SW 1271 (cell line): ENCODE measurements at places on chromosomes 16 and 17.

DNA sequence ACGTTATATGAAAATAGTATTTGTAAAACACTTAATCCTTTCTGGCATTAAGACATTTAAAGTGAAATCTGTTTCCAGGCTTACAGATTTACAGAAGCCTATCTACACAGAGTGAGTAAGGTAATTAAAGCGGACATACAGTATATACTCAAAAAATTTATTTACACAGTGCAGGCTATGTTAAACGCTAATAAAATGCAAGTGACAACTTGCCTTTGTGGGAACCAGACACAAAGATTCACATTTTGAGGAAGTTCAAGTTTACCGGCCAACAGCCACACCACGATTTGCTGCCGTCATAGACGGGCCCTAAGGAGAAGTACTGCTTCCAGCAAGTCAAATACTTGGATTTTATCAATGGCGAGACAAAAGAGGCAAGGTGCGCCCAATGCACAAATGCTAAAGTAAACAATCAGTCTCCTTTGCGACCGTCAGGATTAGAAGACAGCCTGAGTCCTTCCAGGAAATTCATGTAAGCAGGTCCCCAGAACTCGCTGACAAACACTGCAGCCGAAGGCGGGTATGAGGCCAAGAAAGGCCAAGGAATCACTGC lies 801 bp downstream of the VPS35 start:
- DNase-seq = no peak

DNA sequence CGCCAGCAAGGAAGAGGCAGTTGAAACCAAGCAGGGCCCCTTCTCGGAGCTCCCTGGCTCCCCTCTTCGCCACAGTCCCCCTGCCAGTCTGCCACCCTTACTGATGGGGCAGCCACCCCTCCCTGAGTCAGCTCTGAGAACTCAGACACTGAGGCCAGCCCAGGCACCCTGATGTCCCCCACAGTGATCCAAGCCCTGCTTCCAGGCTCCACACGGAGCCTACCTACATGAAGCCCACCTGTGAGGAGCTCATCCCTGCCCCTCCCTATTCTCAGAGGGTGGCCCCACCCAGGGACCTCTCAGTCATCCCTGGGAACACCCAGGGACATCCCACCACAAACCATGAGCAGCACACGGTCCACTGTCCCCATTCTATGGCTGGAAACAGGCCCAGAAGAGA lies 8.9 kb downstream of the CNGB1 start:
- no peak for DNase-seq

DNA sequence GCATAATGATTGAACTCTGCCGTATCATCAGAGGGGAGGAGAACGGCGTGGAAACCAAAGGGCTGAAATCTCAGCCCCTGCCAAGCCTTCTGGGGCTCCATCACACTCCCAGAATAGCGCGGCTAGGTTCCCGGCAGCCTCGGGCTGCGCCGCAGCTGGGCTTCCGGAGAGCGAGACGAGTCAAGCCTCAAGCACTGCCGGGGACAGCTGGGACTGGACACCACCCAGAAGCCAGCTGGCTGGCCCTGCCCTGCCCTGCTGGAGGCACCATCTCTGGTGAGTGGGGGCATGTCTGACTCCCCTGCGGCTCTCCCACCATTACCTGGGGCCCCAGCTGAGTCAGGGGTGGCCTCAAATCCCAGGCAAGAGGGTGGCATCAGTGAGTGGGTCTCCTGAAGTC lies 7.2 kb upstream of the GPRC5C start:
- no peak for DNase-seq

DNA sequence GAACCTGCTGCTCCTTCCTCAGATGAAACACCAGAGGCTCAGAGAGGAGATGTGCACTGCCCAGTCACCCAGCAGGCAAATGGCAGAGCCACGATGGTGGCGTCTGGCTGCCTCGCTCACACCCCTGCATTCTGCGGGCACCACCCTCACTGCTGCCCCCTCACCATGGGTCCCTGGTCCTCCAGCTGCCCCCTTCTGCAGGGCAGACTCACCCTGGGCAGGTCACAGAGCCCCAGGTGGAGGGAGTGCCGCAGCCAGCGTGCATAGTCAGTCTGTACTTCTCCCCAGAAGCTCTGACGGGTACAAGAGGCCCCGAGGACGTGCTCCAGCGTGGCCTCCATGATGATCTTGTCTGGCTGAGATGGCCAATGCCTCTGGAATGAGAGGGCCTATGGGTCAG lies 52.9 kb downstream of the RMI2 start:
- DNase-seq = no peak

GRCh38 chr17:78736526-78737079 lies 45.5 kb downstream of the CYTH1 start:
- peak; percentile 82 for DNase-seq

GRCh38 chr16:62021161-62021581 lies 15.1 kb downstream of the CDH8 start:
- DNase-seq = no peak

DNA sequence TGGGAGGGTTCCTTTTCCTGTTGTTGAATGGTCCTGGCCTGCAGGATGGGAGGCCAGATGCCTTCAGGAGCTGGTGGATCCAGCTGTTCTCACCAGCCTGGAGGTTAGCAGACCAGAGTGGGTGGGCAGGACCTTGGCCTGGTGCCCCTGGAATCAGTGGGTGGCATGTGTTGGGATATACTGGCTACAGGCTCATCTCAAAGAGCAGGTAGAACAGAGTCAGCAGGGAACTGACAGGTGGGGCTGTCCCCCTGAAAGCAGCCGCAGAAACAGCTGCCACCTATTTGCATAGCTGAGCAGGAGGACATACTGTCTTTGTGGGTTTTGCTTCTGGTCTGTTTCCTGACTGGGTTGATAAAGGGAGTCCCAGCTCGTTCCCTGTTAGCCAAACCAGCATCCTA lies 144.1 kb downstream of the RAB11FIP4 start:
- no peak for DNase-seq

DNA sequence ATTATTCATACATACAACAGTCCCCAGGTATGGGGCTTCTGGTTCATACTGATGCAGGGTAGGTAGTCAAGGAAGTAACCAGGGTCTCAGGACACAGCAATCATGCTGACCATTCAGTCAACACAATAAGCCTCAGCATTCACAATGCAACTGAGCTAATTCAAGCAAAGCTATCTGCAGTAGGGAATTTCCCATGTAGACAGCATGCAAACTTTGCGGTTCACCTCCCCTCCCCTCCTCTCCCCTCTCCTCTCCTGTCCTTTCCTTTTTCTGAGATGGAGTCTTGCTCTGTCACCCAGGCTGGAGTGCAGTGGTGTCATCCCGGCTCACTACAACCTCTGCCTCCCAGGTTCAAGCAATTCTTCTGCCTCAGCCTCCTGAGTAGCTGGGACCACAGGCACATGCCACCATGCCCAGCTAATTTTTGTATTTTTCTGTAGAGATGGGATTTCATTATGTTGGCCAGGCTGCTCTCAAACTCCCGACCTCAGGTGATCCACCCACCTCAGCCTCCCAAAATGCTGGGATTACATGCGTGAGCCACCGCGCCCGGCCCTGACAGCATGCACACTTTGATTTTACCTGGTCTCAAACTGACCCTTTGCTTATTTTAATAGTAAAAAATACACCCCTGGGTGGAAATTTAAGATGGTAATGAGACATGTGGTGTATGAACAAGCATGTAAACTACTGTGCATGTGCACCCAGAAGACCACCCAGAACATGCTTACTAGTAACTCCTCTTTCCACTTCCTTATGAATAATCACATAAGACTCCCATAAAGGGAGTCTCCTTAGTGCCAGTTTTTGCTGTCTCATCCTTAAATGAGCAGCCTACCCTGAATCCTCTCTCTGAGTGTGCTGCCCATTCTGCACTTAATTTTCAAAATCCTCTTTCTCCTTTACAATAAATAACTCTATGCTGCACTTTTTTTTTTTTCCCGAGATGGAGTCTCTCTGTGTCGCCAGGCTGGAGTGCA lies 9.3 kb upstream of the RNF135 start:
- DNase-seq = no peak

- peak; percentile 52 for DNase-seq
Measured at GRCh38 chr17:49407981-49408501, 6.6 kb downstream of the PHB1 start.

- peak; percentile 8 for DNase-seq
Measured at GRCh38 chr16:2056681-2057407, 9.1 kb downstream of the TSC2 start.

GRCh38 chr16:48681520-48681919 lies 71.5 kb upstream of the N4BP1 start:
- no peak for DNase-seq

GRCh38 chr16:12334071-12334470 lies 357.5 kb downstream of the SNX29 start:
- DNase-seq = no peak

DNA sequence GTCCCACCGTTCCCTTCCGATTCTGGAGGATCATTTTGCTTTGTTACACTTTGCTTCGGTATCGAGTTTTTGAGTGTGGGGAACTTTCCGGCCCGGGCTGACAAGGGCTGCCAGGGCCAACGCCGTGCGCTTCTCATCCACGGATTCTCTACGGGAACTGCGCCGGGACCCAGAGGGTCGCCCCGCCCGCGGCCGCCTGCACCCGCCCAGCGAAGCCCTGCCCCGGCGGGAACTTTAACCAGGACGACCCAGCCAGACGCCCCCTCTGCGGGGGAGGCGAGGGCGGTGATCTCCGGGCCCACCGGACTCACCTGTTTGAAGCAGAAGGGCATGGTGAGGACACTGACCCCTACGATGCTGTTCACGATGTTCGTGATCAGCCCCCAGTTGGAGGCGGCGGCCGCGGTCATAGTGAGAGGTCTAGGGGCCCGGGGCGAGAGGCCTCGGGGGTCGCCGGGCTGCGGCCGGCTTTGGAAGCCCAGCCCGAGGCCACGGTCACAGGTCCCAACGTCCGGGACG lies 536 bp downstream of the SLC38A10 start:
- DNase-seq = no peak

GRCh38 chr17:74861662-74862107 lies 2.0 kb upstream of the GRIN2C start:
- no peak for DNase-seq

DNA sequence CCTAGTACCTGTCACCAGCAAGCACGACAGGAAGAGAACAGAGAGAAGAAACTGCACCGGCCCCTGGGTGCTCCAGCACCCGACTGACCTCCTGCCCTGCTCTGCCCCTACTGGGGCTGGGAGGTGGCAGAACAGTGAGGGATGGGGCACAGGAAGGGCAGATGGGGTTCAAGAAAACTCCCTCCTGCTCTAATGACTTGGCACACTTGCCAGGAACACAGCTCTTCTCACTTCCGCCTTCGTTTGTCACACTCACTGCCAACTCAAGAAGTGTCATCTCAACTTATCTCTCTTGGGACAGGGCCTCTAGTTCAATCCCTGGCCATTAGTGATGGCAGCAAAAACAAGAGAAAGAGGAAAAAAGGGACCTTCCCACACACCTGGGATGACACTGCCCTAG lies 42.7 kb upstream of the ICAM2 start:
- DNase-seq = no peak

GRCh38 chr17:77410470-77410869 lies 269.7 kb downstream of the SEC14L1 start:
- no peak for DNase-seq

DNA sequence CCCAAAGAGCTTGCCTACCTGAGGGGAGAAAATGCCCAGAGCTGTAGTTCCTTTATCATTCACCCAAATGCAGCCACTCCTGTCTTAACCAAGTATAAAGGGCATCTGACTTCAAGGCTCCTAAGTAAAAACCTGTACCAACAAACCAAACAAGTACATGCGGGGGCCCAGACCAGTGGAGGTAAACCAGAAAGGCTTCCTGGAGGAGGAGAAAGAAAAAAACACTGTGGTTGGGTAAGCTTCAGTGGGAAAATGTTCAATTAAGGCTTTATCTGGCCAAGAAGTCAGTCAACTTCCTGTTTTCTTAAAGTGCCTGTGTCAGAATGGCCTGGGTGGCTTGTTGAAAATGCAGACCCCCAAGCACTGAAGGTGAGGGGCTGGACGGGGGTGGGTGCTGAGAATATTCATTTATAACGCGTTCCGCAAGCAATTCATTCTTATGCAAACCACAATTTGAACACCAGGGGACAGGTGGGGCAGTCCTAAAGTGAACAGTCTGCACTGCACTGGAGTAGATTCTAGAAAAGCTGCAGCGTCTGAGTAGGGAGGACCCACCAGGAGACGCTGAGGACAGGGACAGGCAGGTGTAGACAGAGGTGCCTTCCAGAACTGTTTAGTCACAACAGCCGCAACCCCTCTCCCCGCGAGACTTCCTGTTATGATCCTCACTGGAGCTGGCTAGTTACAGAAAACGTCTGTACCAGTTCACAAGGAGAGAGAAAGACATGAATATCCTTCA lies 467.1 kb downstream of the SOX9 start:
- no peak for DNase-seq

- DNase-seq = no peak
Measured at GRCh38 chr16:61540216-61540615, 496.0 kb downstream of the CDH8 start.

DNA sequence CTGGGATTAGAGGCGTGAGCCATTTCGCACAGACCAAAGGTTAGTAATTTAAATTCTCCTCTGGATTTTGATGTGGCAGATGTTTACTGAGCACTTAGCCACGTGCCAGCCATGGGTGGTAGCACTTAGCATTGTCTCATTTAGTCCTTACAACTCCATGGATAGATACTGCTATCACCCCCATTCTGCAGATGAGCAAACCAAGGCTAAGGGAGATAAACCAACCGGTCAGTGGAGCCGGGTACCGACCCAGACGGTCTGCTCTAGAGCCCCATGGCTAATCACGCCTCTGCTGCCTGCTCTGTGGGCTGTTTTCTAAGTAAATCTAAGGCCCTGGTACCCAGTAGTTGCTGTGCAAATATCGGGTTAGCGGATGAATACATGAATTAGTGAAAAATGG lies 12.6 kb upstream of the ADGRG1 start:
- DNase-seq = no peak

- DNase-seq = no peak
Measured at GRCh38 chr16:55263271-55264250, 60.4 kb upstream of the IRX6 start.

GRCh38 chr17:19933628-19934027 lies 44.0 kb downstream of the AKAP10 start:
- DNase-seq = no peak

DNA sequence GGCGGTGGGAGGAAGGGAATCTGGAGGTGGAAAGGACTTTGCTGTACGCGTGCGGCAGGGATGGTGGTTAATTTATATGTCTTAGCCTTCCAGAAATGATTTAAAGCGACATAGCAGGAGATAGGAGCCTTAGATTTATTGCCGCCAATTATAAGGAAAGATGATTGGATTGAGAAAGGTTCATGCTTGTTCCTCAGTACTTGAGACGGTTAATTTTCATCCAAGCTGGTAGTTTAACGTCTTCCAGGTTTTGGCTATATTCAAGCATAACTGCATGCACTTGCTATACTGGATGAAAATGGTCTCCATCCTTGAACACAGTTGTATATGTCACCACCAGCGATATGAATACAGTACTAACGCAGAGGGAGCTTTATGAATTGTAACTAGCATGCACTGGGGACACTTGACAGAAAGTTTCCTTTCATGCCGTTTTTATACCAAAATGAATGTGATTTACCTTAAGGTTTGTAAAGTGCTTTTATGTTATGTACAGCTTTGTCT lies 610 bp upstream of the PEX12 start:
- no peak for DNase-seq
